ENCODE measurements at places on chromosomes 7 and 10.

DNA sequence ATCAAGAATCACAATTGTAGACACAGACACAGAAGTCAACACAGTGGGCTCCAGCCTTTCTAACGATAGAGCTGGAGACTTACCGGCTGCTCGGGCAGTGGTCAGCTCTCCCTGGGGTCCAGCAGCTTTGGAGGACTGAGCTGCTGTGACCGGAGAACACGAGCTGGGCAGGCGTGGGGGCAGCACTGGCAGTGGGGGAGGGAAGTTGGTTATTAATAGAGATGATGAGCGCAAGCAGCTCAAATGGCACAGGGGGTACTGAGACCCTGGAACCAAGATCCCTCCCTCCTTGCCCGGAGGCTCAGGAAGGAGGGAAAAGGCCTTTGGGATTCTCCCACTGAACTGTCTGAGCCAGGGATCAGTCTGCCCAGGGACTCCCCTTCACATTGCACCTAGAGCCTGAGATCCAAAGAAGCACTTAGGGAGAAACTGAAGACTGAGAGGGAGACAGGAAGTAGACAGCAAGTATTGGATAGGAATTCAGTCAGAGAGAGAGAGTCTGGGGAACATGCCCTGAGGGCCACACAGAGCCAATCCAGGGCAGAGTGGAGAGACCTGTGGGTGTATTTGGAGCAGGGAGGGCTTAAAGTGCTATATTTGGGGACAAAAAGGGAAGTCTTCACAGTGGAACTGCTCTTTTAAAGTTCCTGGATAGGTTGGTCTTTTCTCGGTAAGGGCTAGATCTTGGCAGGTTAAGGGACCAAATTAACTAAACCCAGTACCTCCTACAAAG lies at the start of gene MYOZ1:
TSS of gene MYOZ1 (minus strand) at position 147 of the 733 bp plus-strand sequence. CDS start 1,457 bp downstream, outside the sequence.
- DNase-seq: no peak

DNA sequence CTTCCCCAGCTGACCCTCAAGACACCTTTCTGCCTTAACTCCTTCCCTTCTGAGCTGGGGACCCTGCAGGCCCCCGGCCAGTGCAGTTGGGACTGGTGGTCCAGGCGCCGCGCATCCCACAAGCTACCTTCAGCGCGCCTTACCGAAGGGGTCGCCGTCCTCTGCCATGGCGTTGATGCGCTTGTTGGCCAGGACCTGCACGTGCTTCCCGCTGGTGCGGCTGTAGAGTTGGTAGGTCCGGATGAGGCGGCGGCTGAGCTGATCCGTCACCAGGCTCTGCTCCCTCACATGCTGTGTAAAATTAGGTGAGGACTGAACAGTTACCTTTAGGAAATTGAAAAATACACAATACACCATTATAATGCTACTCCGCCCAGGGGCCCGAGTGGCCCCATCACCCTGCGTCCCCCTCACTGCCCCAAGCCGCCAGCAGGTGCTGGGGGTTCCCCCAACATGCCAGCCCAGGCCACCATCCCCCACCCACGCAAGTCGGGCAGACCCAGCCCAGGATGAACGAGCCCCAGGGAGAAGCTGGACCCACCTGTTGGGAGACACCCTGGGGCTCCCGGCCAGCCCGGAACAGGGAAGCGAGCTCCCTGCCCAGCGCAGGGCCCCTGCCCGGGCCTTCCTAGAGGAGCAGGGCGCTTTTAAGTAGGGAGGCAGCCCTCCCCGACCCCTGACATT lies 1.2 kb downstream of the FGF8 start:
- DNase-seq: no peak

DNA sequence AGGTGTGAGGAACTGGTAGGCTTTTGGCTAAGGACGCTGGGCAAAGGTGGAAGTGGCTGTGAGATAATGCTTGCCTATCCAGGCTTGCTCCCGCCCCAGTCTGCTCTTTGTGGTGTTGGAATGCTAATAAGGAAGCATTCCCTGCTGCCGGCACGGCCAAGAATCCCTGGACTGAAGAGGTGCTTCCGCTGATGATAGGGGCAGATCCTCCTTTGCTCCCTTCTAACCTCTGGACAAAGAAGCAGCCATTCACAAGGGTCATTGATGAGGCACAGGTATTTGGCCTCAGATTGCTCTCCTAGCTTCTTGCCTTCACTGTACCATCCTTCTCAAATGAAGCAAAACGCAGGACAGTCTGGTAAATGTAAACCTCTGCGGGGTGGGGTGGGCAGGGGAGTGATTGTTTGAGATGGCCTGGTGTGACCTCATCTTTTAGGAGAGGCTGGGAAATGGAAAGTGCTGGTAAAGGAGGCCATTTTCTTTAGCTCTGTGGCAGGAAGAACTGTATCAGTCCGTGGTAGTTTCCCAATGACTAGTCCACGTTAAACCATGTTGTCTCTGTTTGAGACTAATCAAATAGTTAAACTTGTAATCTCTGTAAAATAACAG lies 1.7 kb downstream of the PGAM1 start:
- DNase-seq: no peak

DNA sequence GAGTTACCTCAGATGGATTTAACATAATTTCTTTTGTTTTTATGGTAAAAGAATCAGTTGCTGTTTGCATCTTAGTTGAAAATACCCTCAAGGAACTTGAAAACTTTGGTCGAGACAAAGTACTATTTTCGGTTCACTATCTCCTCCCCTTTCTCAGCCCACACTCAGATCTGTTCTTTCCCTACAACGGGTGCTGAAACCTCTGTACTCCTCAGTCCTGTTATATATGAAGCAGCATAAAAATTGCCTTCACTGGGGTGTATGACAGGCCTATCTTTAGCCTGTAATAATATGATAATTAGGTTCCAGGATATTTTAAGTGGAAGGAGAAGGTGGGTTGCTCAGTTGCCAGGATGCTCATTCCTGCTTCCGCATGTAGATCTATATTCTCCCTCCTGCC lies 105.2 kb upstream of the NOBOX start:
- no peak for DNase-seq

GRCh38 chr7:139035586-139036353 lies at the start of gene ZC3HAV1L:
TSS of gene ZC3HAV1L (minus strand) at chr7:139036042. CDS start at chr7:139036017, 25 bp downstream.
- DNase-seq: peak; percentile 49

DNA sequence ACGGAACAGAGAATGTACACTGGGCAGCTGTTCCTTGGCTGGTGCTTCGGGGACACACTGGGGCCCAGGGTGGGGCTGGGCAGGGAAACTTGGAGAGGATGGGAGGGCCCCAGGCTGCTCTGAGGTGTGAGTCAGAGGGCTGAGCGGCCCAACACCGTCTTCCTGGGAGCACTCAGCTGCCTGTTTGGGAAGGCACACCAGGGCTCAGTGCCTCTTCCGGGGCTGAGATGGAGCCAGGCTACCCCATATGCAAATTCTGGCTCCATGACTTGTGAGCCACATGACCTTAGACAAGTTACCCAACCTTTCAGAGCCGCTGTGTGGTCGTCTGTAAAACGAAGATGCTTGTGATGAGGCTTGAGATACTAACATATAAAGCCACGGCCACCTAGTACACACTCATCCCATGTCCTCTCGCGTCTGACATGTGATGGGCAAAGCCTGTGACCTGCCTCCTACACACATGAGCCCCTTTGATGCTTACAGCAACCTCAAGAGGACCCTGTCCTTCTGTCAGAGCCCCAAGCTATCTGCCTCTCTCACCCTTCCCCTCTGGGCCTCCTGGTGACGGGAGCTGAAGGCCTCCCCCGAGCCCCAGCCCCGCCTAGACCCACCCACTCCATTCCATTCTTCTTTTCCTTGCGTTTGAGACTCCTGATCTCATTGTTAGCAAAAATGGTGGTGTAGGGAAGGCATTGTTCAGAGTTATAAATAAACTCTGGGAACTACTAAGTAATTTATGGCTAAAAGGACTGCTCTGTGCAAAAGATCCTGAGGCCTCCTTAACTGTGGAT lies 26.1 kb downstream of the KLRG2 start:
- DNase-seq: no peak

DNA sequence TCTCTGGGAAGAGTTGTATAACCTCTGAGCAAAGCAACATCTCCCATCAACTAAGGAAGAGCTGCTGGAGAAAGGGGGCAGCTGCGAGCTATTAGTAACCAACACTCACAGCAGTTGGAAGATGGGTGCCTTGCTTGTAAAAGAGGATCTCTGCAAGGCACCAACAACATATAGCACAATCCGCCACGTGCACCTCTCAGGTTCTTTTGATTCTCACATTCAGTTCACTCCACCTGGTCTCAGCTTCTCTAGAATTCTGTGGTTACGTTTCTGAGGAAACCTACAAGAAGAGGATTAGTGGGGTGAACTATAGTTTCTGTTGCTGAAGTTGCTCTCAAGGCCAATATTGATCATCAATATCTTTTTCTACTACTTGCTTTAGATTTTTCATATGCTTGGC lies 117.1 kb downstream of the RPS24 start:
- no peak for DNase-seq

DNA sequence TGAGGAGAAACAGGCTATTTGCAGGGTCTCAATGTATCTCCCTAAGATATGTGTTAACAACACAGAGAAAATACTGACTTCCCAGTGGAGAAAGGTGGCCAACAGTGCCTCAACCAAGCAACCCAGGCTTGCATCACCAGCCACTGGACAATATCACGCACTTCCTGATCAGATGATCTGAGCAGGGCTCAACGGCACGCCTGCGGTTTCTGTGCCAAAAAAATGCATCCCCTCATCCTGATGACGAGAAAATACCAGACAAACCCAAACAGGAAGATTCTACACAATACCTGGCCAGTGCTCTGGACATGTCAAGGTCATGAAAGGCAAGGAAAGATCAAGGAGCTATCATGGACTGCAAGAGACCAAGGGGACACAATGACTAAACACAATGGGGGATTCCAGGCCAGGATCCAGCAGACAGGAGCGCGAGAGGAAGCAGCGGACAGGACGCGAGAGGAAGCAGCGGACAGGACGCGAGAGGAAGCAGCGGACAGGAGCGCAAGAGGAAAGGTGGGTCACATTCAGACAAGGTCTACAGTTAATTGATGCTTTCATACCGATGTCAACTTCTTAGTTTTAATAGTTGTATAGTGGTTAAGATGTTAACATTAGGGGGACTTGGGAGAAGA lies 51.1 kb downstream of the GNA12 start:
- DNase-seq: no peak

GRCh38 chr10:69960606-69960987 lies 92.0 kb upstream of the MACROH2A2 start:
- DNase-seq: no peak

DNA sequence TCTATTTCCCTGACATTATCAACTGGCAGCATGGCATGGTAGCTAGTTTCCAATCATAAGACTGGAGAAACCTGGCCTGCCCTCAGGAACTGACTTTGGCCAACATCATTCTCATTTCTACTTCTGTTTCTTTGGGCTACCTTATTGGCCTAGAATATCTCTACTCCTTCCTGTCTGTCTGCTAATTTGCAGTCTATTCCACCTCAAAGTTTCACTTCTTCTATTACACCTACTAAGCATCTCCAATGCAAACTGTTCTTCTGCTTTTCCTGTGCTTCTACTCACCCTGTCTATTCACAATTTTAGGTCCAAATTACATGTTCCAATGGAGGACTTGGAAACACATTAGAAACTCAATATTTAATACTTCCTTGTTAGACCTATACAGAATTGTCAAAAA lies 65.6 kb downstream of the ZNF503 start:
- no peak for DNase-seq

- DNase-seq: no peak
These were observed 37.1 kb downstream of the MASTL start for GRCh38 chr10:27192284-27192683.

GRCh38 chr7:130444751-130445407 lies 4.1 kb upstream of the CEP41 start:
- DNase-seq: no peak

- DNase-seq: no peak
These were observed 939.8 kb downstream of the SORCS1 start for GRCh38 chr10:106224676-106225075.

DNA sequence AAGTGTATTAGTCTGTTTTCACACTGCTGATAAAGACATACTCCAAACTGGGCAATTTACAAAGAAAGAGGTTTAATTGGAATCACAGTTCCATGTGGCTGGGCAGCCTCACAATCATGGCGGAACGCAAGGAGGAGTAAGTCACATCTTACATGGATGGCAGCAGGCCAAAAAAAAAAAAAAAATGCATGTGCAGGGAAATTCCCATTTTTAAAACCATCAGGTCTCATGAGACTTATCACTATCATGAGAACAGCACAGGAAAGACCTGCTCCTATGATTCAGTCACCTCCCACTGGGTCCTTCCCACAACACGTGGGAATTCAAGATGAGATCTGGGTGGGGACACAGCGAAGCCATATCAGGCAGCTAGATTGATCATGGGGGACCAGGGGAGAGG lies 136.8 kb downstream of the EXOC4 start:
- DNase-seq: no peak

DNA sequence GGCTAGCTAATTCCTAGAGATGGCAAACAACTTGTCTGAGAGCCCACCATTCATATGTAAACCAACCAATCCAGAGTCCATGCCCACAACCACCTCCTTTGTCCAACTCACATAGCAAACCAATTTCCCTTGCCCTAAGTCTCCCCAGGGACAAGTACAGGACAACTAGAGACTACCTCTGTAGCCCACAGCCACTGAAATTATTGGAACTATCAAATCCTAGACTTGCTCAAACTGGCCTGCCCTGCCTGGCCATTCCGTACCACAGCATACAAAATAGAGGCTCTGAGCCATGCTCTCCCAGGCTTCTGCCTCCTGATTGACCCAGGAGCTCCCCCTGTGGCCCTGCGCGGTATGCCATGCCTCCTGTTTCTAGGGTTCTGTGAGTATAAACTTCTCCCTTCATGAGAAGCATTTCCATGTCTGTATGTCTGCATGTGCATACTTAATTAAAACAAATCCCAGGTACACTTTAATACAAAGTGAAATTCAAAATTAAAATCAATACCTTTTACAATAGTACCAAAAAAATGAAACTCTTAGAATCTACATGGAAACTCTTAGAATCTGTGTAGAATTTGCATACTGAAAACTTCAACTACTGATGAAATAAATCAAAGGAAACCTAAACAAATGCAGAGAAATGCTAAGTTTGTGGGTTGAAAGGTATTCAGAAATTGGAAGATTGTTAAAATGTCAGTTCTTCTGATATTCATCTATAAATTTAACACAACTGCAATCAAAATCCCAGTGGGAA lies 4.0 kb upstream of the HECW1 start:
- DNase-seq: peak; percentile 29

DNA sequence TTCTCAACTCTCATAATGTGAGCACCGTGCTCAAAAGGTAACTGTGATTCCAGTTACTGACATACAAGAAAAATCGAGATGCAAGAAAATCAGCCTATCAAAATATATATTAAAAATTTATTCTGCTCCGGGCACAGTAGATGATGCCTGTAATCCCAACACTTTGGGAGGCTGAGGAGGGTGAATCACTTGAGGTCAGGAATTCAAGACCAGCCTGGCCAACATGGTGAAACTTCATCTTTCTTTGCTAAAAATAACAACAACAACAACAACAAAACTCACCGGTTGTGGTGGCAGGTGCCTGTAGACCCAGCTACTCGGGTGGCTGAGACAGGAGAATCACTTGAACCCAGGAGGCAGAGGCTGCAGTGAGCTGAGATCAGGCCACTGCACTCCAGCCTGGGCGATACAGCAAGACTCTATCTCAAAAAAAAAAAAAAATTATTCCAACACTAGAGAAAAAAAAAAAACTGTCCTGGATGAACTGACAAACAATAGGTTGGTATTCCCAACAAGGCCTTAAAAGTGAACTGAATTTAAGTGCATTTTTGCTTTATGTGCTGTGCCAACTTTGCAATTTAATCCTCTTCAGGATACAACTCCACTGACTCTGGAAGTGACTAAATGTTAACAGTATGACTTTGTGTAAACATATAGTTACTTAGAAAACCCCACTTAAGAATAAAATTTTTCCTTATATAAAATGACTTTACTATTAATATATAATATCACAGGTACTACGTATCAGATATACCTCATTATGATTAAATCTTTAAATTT lies 51.1 kb downstream of the JMJD1C start:
- no peak for DNase-seq

Data from activated CD8-positive, alpha-beta memory T cell treated with anti-CD3 and anti-CD28 coated beads, Interleukin-2, amount 50 U/mL, for 4 hours (primary cell).